Large intestine (tissue), 12 donors: ENCODE measurements at places on chromosomes 4 and X. TPM values are rescaled to one million over a fixed set of nuclear protein-coding genes. Genes with fewer than 3 reads are reported as not detected.

Gene EDA
- 25.1 TPM for polyA plus RNA-seq

DNA sequence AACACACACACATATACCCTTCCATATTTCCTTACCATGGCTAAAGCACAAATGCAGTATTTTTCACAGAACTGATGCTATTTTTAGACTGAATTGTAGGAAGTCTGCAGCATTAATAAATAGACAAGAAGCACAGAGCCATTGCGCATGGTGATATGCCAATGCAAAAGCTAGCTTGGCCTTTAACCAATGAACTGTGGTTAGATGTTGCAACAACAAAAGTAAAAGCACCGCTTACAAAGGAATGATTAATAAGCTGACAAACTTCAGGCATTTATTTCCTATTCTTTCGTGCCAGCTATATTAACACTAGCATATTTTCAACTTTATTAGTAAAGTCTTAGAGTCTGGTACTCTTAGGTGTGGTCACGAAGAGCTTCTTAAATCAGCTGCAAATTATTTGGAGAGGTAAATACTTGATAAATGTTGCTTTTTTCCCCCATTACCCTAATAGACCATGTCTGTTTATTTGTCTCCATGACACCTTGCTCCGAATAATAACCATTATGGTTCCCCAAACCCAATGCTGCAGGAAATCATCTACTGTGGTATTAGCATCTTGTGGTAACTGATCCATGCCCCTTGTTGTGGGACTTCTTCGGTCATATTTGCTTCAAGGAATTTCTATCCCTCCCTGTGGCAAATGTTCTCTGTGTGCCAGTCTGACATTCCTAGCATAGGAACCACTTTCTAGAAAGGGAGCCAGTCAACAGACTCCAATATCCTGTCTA, 306.1 kb upstream of the TAPT1 start:
- no peaks in the 10 kb centered on the region for H3K27me3 ChIP-seq
- no peaks in the 10 kb centered on the region for H3K36me3 ChIP-seq
- H3K4me1 ChIP-seq, result no peaks in the 10 kb centered on the region

GRCh38 chr4:112449708-112450107, 66.3 kb downstream of the NEUROG2 start:
- no peak overlapping the region for H3K4me3 ChIP-seq
- H3K4me1 ChIP-seq, result no peaks in the 10 kb centered on the region
- H3K36me3 ChIP-seq, result peaks cover 2% of the 10 kb centered on the region
- H3K27me3 ChIP-seq, result no peaks in the 10 kb centered on the region
- DNase-seq, result no peak

Gene CXCL8
- 0.78 TPM for polyA plus RNA-seq

DNA sequence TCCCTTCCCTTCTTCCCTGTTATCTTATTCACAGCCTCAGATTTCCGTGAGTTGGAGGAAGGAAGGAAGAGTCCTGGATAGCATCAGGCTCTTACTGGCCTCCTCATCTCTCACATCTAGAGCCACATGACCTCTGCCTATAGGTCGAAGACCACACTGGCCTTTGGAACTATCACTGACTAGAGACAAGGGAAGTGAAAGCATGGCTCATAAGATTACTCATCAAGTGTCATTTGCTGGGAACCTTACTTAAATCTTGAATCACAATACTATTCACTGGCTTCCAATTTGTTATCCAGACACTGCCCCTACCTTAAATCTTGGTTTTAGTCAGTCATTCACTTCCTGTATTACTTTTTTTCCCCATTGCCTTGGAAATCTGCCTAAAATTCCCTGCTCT, 61.6 kb upstream of the MTMR8 start:
- no peaks in the 10 kb centered on the region for H3K36me3 ChIP-seq
- no peak overlapping the region for H3K4me3 ChIP-seq
- DNase-seq, result no peak
- H3K4me1 ChIP-seq, result no peaks in the 10 kb centered on the region

DNA sequence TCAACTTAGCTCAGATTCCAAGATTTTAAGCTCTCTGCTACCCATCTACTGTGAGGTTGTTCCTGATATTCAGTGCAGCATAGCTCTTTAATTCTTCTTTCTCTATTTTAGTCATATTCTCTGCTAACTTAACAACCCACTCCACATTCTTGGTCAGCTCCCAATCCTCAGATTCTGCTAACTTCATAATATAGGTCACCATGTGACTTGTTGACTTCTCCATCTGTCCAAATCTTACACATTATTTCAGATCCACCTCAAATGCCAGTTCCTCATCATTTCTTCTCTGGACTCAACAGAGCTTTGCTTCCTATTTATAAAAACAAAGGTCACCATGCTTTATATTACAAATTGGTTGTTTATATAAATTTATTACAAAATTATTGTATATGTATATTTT, 29.3 kb upstream of the RXFP1 start:
- H3K36me3 ChIP-seq, result no peaks in the 10 kb centered on the region
- no peaks in the 10 kb centered on the region for H3K27me3 ChIP-seq
- H3K27ac ChIP-seq, result no peak overlapping the region
- no peaks in the 10 kb centered on the region for H3K4me1 ChIP-seq
- H3K4me3 ChIP-seq, result no peak overlapping the region

DNA sequence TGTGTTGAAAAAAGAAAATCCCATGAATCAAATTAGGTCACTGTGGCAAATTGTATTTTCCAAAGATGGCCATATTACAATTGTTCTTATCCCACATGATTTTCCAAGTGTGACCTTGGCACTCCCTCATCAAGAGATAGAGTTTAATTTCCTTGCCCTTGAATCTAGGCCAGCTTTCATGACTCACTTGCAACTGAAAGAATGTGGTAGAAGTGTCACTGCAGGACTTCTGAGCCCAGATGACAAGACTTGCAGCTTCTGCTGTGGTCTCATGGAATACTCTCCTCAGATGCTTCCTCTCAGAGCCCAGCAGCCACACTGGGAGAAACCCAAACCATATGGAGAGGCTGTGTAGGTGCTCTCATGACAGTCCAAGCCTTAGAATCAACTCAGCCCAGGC, 139.0 kb downstream of the ADAMTS3 start:
- no peak overlapping the region for H3K4me3 ChIP-seq
- H3K36me3 ChIP-seq, result no peaks in the 10 kb centered on the region
- H3K27me3 ChIP-seq, result no peaks in the 10 kb centered on the region

DNA sequence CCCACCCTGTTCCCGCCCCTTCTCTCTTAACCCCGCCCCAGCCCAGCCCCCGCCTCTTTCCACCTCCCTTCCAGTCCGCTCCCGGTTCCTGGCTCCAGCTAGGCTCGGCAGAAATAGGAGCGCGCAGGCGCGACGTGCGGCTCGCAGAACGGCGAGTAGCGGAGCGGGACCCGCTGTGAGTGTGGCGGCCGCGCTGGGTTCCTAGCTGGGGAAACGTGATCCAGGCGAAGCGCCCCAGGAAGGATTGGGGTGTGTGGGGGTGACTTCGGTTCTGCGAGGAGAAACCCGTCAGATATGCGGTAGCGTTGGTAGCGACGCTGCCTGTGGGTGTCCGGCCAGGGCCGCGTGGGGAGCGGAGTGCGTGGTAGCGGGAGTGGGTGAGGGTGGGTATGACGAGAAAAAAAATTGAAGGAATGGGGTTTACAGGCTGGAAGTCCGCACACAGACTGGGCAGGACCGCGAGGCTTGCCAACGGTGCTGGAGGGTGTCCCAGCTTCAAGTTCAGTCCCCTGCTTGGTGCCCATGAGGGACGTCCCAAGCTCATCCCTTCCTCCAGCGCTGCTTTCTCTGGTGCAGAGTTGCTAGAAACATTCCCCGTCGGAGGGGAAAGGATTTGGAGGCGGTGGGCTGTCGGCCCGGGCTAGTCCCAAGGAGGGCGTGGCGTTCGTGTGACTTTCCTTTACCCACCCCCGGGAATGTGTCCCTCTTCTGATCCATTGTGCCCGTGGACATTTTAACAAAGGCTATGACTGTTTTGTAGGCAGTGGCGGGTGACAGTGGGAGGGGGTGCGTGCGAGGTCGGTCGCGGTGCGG, at the start of gene PRRG1:
Gene PRRG1, plus strand, starts transcription at position 144 of the 813 bp plus-strand sequence. CDS start 56,886 bp downstream, outside the sequence.
- peak; percentile 68 for DNase-seq
- no peaks in the 10 kb centered on the region for H3K4me1 ChIP-seq
- peak within 1 kb of the TSS; percentile 71 for H3K4me3 ChIP-seq

GRCh38 chr4:185213877-185214276, 4.5 kb downstream of the SNX25 start:
- H3K36me3 ChIP-seq, result no peaks in the 10 kb centered on the region
- H3K27ac ChIP-seq, result no peak overlapping the region
- H3K4me1 ChIP-seq, result no peaks in the 10 kb centered on the region
- H3K27me3 ChIP-seq, result no peaks in the 10 kb centered on the region
- no peak for DNase-seq

GRCh38 chr4:152346979-152347378, 188.9 kb downstream of the FBXW7 start:
- no peaks in the 10 kb centered on the region for H3K4me1 ChIP-seq
- H3K4me3 ChIP-seq, result no peak overlapping the region
- peaks cover 4% of the 10 kb centered on the region for H3K36me3 ChIP-seq
- no peak for DNase-seq

Gene CDKL5
- 5.0 TPM for polyA plus RNA-seq

DNA sequence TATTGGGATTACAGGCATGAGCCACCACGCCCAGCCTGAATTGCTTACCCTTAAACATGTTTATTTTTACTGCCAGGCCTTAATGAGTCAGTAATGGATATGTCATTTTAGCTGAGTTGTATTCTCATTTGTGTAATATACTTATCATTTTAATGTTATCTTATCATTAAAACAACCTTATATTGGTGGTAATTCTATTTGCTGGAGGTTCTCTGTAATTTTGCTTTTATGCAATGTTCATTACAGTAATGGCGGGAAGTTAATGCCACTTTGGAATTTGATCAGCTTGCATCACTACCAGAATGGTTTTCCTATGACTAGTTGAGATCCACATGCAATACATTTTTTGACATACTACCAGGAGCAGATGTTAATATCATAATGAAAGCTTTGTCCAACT, 6.3 kb upstream of the PGAM4 start:
- H3K27ac ChIP-seq, result no peak overlapping the region
- H3K27me3 ChIP-seq, result no peaks in the 10 kb centered on the region
- H3K4me1 ChIP-seq, result peaks cover 2% of the 10 kb centered on the region

- no peak overlapping the region for H3K4me3 ChIP-seq
- no peaks in the 10 kb centered on the region for H3K27me3 ChIP-seq
- DNase-seq, result no peak
- no peaks in the 10 kb centered on the region for H3K36me3 ChIP-seq
- no peaks in the 10 kb centered on the region for H3K4me1 ChIP-seq
Observed at GRCh38 chr4:160514126-160514525, 1411.2 kb downstream of the RAPGEF2 start.

Gene ARMCX6
- 74.6 TPM for polyA plus RNA-seq

DNA sequence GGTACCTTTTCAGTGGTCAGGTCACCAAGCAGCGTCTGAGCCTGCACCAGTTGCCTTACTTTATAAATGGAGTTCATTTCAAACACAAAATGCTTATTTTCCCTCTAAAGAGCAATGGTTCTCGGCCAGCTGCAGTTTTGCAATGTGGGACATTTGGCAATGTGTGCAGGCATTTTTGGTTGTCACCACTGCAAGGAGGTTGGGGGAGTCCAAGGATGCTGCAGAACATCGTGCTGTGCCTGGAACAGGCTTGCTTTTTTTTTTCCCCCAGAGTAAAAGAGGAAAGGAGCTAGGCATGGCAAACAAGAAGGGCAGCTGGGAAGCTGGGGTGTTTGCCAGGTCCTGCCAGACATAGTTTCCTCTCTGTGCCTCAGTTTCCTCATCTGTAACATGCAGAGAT, 115.6 kb downstream of the GPR143 start:
- no peaks in the 10 kb centered on the region for H3K36me3 ChIP-seq
- no peaks in the 10 kb centered on the region for H3K4me1 ChIP-seq
- no peak for DNase-seq
- H3K27ac ChIP-seq, result no peak overlapping the region

DNA sequence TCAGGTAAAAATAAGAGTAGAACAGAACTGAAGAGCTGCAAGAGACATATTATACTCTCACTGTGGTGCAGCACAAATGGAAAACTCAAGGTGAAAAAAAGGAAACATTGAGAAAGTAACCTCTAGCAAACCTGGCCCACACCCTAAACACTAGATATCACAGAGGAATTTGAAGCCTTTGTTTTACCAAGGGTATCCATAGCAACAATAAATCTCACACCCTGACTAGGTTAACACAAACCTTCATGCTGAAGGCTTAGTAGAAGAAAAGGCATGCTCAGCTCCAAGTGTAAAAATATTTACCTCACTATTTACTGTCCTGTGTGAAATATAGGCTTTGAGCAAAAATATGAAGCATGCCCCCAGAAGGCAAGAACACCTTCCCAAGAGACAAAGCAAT, 61.9 kb upstream of the TAB3 start:
- no peaks in the 10 kb centered on the region for H3K36me3 ChIP-seq
- no peak overlapping the region for H3K27ac ChIP-seq
- H3K4me3 ChIP-seq, result no peak overlapping the region
- DNase-seq, result no peak
- no peaks in the 10 kb centered on the region for H3K27me3 ChIP-seq
